Smooth muscle cell of trachea (primary cell): ENCODE measurements at places on chromosomes 6 and 20. TPM values are rescaled to one million over a fixed set of nuclear protein-coding genes. Genes with fewer than 3 reads are reported as not detected.

MLN gene
- total RNA-seq = not detected in 2 replicates

C6orf52 gene
- total RNA-seq = 0.50 and 0.58 TPM in 2 replicates

PARD6B gene
- total RNA-seq = 0.44 and 0.66 TPM in 2 replicates

ETV7 gene
- 0.29 and 0.99 TPM in 2 replicates for total RNA-seq

WFDC12 gene
- total RNA-seq = not detected in 2 replicates

CAPN11 gene
- 0.15 and 0.33 TPM in 2 replicates for total RNA-seq
